ENCODE measurements at places on chromosomes 2 and 18.

- no peak for DNase-seq
Observed at GRCh38 chr2:101264360-101264939, 11.8 kb downstream of the CNOT11 start.

DNA sequence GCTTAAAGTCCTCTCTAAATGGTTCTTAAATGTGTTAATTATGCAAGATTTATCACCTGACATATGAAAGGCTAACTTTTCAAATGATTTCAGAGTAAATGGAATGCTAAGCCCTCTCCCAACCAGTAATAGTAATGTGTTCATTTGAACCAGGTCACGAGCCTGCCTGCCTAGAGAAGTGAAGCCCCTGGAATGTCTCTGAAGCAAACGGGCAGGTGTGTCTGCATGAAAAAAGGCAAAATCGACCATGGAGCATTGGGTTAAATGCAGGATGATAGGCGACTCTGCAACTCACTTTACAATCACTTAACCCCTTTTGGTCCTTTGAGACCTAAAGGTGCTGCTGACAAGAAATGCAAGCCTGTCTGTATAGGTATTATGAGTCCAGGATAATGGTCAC lies 798.4 kb upstream of the ACVR2A start:
- DNase-seq = no peak

DNA sequence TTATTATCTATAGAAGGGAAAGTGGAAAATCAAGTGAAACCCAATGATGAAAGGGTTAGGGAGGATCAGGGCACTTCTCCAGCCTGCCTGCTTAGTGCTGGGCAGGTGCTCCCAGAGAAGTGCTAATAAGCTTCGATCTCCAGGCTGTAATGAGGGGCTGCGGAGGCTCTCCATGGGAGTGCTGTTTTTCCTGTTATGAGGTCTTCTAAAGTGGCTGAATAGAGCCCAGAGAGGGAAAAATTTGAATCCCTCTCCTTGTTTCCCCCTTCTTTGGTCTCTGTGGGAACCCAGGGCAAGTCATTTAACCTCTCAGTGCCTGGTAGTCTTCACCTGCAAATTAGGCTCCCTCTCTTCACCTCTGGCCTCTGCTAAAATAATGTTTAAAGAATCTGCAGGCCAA lies 351.7 kb upstream of the DCC start:
- no peak for DNase-seq

DNA sequence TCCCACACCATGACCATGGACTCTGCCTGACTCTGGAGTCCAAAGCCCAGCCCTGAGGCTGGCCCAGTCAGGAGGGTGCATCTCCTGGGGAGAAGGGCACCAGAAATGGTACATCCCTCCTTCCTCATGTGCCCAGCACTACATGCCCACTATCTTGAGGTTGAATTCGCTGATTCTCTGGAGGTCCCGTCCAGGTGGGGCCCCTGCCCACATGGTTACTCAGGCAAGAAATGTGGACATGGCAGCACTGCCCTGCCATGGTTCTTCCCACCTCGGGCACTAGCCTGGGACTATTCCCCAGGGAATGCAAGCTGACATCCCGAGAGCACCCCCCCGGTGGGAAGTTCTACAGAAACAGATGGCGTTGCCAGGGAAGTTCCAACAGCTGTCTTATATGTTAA lies 15.3 kb upstream of the HES6 start:
- no peak for DNase-seq
